ENCODE measurements at places on chromosomes 2 and 18.

DNA sequence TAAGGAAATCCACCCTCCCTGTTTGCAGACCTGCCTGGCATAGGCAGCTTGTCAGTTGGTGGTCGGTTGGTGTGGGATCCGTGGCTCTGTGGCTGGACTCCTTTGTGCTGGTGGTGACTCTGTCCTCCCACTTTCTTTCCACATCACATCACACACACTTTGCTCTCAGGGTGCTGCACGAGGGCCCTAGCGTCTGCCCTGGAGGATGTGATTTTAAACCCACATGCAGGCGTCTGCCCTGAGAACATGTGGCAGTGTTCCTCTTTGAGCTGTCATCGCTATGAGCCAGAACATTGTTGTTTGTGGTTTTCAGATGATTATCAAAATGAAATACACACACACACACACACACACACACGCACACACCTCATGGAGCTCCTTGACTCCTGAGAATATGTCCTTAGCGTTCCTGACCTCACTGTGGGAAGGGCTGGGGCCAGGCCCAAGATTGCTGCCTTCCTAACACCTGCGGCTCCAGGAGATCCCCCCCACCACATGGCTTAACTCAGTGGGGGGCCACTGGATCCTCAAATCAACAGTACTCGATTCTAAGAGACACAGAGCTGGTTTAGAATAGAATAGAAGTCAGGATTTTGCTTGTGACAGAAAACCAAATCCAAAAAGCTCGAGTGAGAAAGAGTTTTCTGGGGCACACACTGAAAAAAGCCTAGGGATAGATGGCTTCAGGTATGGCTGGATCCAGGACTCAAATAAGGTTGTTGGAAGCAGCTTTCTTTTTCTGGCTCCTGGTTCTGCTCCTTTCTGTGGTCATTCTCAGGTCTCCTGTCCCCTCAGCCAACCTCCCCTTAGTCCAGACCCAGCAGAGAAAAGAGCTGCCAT lies 54.8 kb downstream of the RTP5 start:
- DNase-seq = no peak

DNA sequence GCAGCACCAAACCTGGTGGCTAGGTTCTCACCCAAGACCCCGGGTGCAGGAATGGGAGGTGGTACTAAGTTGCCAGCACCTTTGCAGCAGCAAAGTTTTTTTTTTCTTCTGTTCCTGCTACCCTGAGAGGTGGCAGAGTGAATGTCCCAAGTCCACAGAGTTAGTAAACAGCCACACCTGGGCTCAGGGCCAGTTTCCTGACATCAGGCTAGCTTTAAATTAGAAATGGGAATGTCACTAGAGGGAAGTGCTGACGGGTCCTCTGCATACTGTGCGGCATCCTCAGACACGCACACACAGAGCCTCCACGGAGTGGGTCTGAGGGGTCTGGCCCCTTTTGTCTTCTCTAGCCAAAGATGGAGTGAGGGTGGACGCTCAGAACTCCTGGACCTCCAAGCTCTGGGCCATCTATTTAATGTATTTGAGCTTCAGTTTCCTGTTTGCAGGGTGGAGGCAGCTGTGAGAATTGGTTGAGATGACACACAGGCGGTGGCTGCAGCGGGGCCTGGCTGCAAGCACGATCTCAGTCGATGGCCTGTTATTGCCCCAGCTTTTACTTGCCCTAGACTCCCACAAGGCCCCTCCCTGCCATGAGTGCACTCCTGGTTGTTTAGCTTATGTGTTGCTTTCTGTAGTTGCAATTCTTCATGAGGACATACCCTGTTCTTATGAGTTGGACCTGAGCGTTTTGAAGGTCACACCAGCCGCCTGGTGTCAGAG lies 751.4 kb upstream of the HS6ST1 start:
- DNase-seq = no peak

- no peak for DNase-seq
Observed at GRCh38 chr2:211070547-211070946, 514.1 kb downstream of the CPS1 start.

DNA sequence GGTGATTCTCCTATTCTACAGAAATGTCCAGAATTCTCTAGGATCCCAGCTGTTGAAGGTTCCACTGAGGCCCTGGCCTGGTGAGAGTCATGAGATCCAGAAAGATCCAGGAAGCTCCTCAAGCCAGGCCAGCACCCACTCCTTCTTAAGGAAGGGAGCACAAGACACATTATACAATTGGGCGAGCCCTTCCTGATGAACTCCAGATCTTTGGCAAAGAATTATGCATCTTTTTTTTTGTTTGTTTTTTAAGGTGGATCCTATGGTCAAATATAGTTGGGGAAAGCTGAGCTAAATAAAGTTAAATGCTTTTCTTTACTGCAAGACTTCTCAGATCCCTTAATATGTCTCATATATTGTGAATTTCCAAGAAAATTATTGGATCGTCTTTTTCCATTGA lies 37.0 kb upstream of the LOXHD1 start:
- no peak for DNase-seq

GRCh38 chr2:49948744-49949143 lies 794.4 kb upstream of the FSHR start:
- DNase-seq = no peak

DNA sequence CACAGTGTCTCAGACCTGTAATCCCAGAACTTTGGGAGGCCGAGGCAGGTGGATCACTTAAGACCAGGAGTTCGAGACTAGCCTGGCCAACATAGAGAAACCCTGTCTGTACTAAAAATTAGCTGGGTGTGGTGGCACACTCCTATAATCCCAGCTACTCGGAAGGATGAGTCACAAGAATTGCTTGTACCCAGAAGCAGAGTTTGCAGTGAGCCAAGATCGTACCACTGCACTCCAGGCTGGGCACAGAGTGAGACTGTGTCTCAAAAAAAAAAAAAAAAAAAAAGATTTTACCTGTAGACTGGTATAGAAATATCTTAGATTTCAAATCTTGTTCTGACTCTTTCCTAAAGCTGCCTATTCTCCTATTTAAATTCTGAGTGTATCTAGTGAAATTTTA lies 7.2 kb upstream of the KLHL29 start:
- no peak for DNase-seq

DNA sequence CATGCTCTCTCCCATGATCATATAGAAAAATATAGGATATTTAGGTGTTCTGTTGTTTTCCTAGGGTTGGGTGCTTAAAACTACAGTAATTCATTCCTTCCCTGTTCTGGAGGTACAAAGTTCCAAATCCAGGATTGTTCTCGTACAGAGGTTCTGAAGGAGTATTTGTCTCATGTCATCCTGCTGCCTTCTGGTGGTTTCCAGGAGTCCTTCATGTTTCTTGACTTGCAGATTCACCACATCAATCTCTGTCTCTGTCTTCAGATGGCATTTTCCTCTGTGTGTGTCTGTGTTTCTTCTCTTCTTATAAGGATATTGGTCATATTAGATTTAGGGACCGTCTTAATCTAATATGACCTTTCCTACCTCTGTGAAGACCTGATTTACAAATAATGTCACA lies 397.9 kb downstream of the NYAP2 start:
- DNase-seq = no peak

DNA sequence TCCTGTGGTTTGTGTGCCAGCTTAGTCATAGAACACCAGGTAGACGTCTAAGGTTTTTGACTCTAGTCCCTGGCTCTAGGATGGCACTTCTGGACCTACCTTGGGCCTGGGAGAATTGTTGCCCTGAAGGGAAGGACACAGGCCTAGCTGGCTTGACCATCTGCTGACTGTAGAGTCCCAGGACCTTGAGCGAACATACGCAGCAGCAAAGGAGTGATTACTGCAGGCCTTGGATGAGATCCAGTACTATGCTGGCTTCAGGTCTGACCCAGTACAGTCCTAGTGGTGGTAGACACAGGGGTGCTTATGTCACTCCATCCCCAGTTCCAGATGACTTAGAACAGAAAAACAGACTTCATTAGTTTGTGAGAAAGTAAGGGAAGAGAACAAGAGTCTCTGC lies 37.7 kb downstream of the ST8SIA3 start:
- no peak for DNase-seq

- no peak for DNase-seq
Observed at GRCh38 chr2:39723946-39724827, 54.9 kb downstream of the THUMPD2 start.

DNA sequence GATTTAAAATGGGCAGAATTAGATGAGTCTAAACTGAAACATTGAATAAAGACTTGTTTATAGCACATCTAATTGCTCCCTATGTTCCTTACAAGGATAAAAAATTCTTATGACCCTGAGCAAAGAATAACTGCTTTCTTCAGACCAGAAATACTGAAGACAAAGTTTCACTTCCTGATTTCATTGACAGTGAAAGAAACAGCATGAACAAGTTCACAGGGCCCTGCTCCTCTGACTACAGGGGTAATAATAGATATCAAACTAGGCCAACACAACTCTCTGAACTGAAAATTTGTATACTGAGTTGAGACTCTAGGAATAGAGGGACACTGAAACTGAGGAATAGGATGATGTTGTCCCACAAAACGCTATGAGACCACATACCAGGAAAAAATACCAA lies 1383.3 kb upstream of the CDH2 start:
- no peak for DNase-seq

DNA sequence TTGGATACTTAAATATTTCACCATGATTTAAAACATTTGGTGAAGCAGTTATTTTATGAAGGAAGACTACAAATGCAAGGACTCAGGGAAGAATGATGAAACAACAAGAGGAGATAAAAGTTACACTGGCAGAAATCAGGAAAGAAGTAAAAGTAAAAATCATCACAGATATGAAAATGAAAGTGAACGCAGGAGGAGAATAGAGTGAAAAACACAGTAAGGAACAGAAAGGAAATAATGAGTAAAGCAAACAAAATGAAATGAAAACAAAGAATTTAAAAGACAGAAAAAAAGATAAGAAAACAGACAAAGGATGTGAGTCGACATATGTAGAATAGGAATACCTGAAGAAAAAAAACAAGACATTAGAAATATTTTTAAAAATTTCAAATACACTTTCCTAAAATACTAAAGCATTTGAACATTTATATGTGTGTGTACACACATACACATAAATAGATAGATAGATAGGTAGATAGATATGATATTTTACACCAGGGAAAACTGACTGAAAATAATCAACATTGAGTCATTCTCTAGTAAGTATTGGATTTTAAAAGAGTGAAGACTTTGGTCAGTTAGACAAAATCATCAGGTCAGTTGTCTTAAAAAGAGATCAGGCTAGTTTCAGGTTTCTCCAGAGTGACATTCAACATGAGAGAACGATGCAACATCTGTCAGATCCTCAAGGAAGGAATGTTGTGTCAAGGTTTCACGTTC lies 12.1 kb upstream of the KDSR start:
- DNase-seq = peak; percentile 36

- no peak for DNase-seq
Observed at GRCh38 chr2:105645938-105646773, 98.6 kb upstream of the NCK2 start.

DNA sequence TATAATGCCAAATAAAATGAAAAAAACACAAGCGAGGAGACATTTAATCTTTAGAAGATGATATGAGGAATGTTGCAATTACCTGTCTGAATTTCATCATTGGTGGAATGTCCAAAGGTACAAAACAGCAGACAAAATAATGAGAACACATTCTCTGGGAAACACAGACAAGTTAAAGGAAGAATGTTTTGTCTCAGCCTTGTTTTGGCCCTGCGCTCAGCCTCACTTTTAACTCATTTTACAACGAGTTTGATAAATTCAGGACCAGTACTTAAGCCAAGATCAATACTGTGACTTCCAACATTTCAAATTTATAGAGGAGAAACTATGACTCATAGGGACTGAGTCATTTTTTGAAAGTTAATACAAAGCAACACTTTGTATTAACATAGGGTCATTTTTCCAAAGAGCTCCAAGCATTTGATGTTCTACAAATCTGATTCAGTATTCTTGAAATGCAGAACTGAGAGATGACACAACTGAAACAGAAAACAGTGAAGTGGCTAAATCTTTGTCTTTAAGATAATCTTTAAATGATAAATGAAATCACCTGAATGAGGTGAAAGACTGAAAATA lies 833.2 kb upstream of the CHAC2 start:
- DNase-seq = no peak

GRCh38 chr2:242020196-242021004 lies 150.9 kb downstream of the RTP5 start:
- DNase-seq = no peak

GRCh38 chr18:25190472-25190871 lies 161.5 kb downstream of the ZNF521 start:
- no peak for DNase-seq

Measured in GM13976 (cell line).